Fibroblast of villous mesenchyme (primary cell): ENCODE measurements at places on chromosomes 3 and 15.
A peak's percentile ranks its signal among the peaks of the same experiment; 100 is the strongest.

DNA sequence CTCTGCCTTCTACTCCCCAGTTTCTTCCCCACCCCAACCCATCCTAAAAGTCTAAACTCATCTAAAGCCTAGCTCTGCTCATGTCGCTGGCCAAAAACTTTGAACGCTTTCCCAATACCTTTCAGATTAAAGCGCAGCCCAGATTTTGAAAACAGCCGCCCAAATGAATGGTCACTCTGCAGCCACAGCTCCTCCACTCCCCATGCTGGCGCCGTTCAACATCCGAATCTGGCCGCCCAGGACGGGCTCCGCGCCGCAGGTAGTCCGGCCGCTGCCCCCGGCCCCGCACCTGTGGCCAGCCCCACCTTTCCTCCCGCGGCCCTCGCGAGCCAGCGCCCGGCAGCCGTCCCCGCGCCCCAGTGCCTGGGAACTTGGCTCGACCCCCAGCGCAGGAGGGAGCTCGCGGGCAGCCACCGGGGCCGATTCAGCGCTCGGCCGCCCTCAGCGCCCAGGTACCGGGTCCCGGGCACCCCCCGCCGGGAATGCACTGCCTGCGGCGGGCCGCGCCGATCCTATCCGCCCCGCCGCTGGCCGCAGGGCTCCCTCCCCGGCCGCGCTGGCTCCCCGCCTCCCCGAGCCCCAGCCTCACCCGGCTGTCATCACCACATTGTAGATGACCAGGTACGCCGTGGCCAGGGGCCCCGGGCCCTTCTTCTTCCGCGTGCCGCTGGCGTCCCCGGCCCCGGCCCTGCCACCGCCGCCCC, 417 bp downstream of the HACD2 start:
- DNase-seq, result no peak

DNA sequence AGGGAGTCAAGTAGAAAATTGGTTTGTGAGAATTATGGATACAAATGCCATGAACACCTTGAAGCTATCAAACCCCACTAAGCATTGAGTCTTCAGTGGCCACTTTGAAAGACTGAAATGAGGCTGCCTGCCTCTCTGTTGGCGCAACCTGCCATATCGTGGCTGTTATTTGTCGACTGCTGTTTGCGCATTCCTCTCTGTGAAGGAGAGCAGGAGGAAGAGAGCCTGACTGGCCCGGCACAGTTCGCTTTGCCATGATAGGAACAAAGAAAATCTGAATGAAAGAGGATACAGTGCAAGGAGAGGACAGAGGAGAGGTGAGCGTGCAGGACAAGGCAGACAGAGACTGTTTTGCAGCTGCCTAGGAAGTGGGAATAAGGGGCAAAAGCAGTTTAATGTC, 289.4 kb downstream of the RYR3 start:
- no peak for DNase-seq

DNA sequence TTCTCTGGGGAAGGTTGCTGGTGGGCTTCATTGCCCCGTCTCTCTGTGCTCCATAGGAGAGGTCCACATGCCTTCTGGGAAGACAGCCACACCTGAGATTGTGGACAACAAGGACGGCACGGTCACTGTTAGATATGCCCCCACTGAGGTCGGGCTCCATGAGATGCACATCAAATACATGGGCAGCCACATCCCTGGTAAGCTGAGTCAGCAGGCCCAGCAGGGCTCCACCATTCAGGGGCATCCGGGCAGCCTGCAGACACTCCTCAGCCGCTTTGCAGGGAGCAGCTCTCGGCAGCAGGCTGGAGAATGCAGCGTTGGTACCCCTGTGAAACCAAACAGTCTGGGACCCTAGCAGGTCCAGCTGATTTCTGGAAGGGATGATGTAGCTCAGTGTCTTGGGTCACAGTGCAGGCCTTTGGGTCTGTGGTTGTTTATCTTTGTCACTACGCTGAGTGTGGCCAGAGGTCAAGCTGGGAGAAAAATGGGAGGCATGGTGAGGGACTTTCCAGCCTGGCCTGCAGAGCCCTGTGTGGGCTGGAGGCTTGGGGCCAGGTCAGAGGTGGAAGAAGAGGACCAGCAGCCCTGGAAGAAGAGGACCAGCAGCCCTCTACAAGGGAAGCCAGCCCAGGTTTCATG, 67.2 kb downstream of the DNASE1L3 start:
- DNase-seq, result peak; percentile 16

DNA sequence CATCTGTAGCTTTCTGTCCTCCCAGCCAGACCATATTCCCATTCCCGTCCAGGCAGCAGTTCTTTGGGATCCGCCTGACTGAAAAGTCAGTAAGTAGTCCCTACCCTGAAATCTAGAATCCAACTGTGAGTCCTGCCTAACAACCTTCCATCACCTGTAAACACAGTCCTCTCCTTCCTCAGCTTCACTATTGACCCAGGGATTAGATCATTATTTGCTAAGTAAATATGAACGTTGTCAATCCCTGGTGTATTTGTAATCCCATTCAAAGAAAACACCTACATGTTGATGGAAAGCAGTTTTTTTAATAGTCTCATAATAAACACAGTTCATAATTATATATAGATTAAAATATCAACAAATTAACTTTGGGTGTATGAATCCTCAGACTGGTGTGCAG, 732 bp downstream of the SAXO2 start:
- no peak for DNase-seq

- DNase-seq, result no peak
Measured at GRCh38 chr15:74171965-74172541, 1.5 kb upstream of the ISLR start.

- DNase-seq, result no peak
Measured at GRCh38 chr15:28921336-28921735, 35.6 kb downstream of the APBA2 start.

- DNase-seq, result no peak
Measured at GRCh38 chr3:46709721-46710120, 7.9 kb downstream of the PRSS50 start.

GRCh38 chr3:23865595-23866396, 51.0 kb downstream of the NKIRAS1 start:
- DNase-seq, result peak; percentile 81

DNA sequence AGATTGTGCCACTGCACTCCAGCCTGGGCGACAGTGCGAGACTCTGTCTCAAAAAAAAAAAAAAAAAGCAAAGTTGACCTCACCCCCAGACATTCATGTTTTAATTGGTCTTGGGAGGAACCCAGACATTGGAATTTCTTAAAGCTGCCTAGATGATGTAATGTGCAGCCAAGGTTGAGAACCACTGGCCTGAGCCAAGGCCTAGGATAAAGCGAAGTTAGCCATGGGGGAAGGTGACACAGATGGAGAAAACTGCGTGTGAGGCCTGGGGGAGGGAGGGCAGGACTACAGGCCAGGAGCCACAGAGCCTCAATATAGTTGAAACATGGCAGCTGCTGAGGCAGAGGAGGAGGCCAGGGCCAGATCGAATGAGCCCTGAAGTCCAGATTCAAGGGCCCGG, 21.0 kb downstream of the GLB1 start:
- peak; percentile 60 for DNase-seq

DNA sequence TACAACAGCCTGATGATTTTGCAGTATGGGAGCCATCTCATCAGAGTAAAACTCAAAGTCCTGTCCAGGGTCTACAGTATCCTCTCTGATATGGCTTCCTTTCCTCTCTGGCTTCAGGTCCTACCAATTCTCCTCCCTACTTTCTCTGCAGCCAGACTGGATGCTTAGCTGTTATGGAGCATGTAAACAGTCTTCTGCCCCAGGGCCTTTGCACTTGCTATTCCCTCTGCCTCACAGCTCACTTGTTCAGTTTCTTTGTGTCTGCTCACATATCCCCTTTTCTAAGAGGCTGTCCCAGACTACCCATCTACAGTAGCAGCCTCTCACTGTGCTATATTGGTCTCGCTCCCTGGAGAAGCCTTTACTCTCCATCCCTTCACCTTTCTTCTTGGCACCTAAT, 62.2 kb downstream of the TLNRD1 start:
- DNase-seq, result no peak

DNA sequence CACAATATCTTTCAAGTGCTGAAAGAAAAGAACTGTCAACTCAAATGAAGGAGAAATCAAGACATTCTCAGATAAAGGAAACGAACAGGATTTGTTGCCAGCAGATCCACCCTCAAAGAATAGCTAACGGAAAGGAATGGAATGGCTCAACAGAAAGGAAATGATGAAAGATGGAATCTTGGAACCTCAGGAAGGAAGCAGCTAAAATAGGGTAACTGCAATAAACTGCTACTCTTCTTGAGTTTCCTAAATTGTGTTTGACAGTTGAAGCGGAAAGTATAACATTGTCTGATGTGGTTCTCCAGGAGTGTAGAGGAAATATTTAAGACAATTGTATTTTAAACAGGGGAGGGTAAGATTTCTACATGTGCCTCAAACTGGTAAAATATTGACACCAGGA, 22.0 kb downstream of the PRR23E start:
- no peak for DNase-seq

DNA sequence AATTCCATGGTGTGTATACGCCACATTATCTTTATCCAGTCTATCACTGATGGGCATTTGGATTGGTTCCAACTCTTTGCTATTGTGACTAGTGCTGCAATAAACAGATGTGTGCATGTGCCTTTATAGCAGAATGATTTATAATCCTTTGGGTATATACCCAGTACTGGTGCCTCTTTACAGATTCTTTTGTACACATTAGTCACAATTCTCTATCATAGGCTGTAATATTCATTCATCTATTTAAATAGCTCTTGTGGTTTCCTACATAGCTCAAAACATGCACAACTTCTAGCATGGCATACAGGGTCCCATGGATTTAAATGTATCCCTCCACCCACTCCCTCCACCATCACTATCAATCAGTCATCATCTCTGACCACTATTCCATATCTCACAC, 324.1 kb upstream of the CADM2 start:
- DNase-seq, result no peak

DNA sequence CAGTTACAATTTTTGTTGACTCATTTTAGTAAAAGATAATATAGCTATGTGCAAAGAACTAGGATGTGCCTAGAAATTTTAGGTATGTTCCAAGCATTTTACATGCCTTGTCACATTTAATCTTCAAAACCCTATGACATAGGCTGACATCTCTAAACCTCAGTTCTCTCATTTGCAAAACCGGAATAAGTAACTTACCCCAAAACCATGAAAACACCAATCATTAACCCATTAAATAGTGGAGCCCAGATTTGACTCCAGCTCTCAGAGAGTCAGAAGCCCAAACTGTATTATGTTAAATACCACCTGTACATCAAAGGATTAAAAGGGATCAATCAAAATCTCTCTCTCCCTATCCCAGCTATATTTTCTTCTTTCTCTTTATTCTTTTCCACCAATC, 36.6 kb downstream of the GSK3B start:
- DNase-seq, result no peak

DNA sequence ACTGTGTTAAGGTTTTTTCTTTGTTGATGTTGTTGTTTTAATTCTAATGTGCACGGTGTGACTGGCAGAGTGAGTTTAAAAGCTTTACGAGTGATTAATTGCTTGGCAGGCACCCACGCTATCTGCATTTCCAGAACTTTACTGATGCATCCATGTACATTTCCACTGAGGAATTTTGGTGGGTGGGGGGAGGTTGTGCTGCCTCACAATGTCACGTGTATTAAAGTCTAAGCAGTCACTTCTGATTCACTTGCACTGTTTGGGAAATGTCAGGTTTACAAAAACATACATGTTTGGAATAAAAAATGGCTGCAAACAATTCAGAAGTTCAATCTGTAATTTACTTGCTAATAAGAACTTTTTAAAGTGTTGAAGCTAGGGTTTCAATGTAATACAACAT, 38.5 kb upstream of the CTDSPL start:
- DNase-seq, result no peak

GRCh38 chr3:113495035-113495434, 19.9 kb downstream of the SPICE1 start:
- DNase-seq, result peak; percentile 44

GRCh38 chr3:30044515-30044914, 561.9 kb upstream of the TGFBR2 start:
- DNase-seq, result no peak

GRCh38 chr15:48796521-48796920, 14.3 kb downstream of the CEP152 start:
- no peak for DNase-seq

GRCh38 chr3:172466553-172467130, 18.4 kb upstream of the GHSR start:
- DNase-seq, result peak; percentile 10

DNA sequence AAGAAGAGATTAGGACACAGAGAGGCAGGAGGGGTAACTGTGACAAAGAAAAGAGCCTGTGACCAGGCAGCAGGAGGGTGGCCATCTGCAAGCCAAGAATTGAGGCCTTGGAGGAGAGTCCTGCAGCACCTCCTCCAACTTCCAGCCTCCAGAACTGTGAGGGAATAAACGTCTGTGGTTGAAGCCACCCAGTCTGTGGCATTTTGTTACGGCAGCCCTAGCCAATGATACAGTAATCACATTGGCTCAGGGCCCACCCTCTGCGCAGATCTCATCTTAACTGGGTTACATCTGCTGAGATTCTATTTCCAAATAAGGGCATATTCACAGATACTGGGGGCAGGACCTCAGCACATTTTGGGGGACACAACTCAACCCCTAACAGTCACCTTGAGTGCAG, 11.3 kb downstream of the SELENOS start:
- DNase-seq, result peak; percentile 55

DNA sequence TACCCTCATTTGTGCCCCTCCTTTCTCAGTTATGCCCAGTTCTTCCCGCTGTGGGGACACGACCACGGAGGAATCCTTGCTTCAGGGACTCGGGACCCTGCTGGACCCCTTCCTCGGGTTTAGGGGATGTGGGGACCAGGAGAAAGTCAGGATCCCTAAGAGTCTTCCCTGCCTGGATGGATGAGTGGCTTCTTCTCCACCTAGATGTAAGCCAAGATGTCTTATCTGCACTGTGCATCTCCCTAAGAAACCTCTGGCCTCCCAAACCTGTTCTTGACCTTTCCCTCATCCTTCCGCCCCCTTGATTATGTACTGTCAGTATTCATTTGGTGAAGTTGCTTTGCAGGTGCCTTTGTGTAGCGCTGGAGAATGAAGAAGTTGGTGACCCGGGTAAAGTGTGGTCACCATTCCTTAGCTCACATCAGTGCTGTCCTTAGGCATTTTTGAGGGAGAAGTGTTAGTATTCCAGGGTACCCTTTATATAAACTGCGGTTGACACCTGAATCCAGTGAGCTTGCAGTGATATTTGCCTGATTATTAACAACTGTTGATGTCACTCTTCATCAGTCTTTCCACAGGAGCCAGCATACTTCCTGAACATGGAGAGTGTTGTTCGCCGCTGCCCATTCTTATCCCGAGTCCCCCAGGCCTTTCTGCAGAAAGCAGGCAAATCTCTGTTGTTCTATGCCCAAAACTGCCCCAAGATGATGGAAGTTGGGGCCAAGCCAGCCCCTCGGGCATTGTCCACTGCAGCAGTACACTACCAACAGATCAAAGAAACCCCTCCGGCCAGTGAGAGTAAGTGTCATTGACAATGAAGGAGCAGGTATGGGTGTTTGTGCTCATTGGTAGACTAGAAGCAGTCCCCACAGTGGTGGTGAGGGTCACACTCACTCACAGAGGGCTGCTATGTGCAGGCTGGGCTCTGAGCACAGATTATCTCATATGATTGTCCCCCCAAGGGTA, 966 bp downstream of the ALAS1 start:
- no peak for DNase-seq

GRCh38 chr3:13878281-13879101, 1.4 kb downstream of the WNT7A start:
- no peak for DNase-seq

GRCh38 chr15:66641485-66642315, 60.3 kb upstream of the SMAD6 start:
- no peak for DNase-seq
